IPS DF 6.9 (cell line): ENCODE measurements at places on chromosomes 11 and 22.

GRCh38 chr11:59716051-59716450 lies 2.4 kb upstream of the OR10V1 start:
- DNase-seq = no peak

DNA sequence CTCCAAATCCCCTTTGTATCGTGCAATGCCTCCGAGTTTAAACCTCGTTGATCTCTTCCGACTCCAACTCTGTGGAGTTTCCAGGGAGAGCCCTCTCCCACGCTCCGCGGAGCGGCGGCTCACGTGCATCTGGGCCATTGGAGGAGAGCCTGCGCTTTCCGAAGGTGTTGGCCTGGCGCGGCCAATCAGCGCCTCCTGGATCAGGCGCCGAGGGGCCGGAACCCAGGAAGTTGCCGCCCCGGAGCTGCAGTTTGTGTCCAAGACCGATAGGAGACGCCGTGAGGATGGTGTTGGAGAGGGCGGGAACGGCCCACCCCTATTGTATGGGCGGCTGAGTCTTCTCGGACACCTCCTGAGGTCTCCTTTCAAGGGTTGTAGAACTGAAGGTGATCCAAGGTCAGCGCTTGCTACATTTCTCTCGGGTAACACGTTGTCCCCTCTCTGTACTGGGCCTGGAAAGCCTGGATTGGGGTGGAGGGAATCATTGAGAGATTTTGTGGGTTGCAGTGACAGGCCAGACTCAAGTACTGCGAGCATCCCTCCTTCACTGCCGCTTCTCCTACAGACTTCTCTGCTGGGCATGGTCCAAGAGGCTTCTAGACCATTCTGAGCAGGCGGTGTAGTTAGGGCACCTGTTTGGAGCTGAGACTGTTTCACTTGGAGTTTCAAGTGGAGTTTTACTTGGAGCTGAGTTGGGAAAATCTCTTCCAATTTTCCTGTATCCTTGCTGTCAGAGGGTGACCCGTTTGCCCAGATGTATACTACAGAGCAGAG lies 1.7 kb downstream of the ADAMTS15 start:
- peak; percentile 74 for DNase-seq

GRCh38 chr11:87423161-87423560 lies 385.4 kb downstream of the TMEM135 start:
- no peak for DNase-seq

DNA sequence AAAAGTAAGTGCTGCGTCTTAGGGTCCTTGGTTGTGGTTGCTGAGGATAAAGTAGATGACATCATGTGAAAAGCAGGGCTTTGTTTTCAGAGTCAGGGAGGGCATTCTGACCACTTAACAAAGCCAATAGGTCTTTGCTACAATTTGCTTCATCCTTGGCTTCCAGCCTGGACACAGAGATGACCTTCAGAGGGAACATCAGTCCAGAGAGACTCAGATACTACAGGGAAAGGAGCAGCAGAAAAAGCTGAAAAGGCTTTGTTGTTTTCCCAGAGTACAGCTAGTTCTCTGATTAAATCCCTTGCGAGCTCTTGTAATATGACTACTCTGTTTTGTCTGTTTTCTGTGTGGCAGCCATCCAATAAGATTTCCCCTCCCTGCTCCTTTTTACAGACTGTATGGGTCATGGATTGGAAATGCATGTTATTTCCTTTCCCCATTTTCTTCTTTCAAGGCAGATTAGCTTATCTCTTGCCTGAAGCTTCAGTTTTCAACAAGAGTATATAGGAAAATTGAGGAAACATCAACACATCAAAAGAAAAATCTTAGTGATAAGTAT lies 31.9 kb downstream of the ATG13 start:
- no peak for DNase-seq

GRCh38 chr11:111870522-111870885 lies 877 bp downstream of the ALG9 start:
- DNase-seq = no peak

GRCh38 chr11:103591554-103591953 lies 444.9 kb upstream of the DDI1 start:
- no peak for DNase-seq

DNA sequence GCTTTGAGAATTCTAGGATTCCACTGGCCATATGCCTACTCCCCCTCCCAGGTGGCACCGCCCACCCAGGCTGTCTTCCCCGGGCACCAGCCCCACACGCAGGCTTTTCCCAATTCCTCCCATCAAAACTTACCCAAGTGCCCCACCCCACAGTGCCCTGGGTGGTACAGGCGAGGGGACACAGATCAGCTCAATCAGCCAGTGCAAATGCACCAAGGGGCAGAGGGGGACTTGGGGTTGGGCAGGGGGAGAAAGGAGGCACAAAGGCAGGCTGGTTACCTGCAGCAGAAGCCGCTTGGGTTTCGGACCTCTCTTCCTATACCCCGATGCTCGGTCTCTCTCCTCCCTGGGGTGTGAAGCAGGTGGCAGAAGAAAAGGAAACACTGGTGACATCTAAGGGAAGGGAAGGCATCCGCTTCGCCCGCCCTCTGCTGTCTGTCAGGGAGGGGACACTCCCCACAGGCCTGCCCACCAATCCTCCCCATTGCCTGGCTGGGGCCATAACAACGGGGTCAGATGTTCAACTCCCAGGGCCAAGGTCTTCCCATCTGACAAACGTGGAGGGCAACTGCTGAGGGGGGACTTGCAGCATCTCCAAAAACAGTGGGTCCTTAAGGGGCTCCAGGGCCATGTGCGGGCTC lies 14.0 kb downstream of the CBX7 start:
- no peak for DNase-seq

GRCh38 chr11:47499614-47500013 lies 50.7 kb upstream of the RAPSN start:
- no peak for DNase-seq

GRCh38 chr22:23256986-23257888 lies 76.9 kb downstream of the BCR start:
- no peak for DNase-seq

- no peak for DNase-seq
Observed at GRCh38 chr11:121270001-121270678, 22.4 kb upstream of the SC5D start.

- DNase-seq = no peak
Observed at GRCh38 chr11:5304046-5304445, 2.3 kb upstream of the OR51B4 start.

- DNase-seq = no peak
Observed at GRCh38 chr11:9838961-9839360, 175.1 kb downstream of the SWAP70 start.

DNA sequence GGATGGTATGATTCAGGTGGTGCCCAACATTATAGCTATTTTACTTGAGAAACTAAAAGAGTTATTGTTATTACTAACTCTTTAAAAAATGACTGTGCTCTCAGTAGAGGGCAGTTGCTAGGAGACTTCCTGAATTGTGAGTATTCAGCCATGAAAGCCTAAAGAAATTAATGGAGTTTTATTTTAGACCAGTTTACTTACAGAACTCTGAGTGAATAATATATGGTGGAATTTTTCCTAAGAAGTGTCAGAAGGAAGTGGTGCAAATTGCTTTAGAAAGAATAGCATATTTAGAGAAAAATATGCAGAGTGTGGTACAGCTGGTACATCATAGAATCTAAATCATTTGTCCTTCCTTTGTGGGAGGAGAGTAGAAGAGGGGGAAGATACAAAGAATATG lies 689.9 kb upstream of the CCDC90B start:
- no peak for DNase-seq

- DNase-seq = no peak
Observed at GRCh38 chr11:73413256-73413655, 37.1 kb downstream of the RELT start.

DNA sequence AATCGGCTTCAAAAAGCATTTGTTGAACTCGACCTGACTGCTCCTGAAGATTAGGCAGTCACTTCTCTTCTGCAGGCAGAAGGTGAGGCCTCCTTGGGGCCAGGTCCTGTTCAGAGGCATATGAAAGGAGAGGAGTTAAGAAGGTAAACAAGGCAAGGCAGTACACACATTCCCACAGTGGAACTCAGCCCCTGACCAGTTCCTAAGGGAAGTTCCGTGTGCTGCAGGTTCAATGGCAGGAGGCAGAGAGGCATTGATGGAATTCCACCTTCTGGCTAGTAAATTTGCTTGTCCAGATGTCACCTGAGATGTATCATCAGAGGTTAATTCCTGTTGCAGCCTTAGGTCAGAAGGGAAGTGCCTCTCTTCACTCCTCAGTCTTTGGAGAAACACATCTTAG lies 337.0 kb upstream of the MTNR1B start:
- DNase-seq = no peak

DNA sequence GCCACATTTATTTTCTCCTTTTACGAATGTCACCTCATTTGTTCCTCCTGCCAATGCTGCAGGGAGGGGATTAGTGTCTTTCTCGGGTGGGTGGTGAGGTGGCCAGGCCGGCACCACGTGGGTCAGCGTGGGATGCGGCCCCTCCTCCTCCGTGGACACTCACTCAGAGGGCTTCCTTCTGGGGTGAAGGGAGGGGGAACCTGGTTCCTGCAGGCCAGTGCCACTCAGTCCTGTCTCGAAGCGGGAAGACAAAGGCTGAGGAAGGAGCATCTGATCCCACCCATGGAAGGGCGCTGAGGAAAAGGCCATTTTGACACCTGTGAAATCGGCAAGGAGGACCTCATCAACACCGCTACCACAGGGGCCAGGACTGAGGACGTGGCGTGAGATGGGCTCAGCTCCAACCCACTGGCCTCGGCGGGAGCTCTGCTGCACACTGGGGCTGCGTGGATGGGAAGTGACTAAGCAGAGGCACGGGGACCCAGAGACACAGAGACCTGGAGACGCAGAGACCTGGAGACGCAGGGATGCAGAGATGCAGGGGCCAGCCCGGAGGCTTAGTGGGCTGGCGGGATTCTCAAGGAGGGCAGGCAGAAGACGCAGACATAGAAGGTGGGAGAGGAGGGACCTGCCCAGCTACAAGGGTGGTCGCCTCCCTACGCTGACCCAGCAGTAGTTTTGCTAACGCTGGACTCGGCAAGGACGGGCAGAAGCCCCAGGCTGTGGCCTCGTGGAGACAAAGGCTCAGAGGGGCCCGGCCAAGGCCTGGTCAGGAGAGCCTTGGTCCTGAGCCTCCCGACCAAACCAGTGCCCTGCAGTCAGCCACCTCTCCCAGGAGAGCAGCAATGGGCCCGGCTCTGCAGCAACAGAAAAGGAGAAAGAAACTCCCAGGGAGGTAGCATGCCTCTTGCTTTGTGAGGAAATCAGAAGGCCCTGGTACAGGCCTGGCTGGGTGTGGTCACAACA lies 1071.2 kb downstream of the BRD1 start:
- DNase-seq = no peak

DNA sequence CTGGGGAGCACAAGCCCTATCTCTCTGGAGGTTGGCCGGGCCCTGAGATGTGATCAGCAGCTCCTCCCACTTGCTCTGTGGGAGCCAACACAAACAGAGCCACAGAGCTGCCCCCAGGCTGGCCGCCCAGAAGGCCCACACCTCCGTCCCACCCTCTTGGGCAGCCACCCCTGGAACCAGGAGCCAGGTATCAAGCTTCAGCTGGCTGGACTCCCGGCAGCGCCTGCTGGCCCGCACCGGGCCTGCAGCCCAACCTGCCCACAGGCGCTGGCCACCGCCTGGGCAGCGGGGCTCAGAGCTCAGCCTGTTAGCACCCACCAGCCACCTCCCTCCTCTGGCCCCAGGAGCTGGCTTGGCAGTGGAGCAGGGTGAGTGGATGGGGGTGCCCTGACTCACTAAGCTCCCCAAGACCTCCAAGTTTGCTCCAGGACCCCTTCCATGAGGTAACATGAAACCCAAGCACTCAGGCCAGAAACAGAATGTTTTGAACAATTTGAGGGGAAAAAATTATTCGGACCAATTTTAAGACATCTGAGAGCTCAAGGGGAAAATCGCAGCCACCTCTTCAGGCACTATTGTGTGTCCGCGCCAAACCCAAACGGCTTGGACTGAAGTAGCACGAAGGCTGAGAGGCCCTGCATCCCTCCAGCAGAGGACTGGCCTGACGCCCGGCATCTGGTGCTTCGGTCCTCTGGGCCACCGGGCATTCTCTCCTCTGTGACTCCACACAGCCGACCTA lies 450.8 kb downstream of the SOX6 start:
- DNase-seq = no peak

DNA sequence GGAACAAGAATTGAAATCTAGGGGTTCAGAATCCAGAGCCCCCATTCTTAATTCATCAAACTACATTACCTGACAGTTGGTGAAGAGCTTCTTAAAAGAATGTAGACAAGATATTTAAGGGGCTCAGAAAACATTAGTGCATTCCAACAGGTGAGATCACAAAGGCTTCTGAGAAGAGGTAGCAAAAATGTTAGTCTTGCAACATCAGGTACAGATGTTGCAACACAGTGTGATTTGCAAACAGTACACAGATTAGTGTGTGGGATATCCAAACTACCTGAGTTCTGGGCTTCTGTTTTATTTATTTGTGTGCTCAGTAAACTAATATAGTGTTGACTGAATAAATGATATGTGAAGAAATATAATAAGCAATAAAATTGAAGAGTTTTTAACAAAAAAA lies 11.8 kb downstream of the CASP4 start:
- no peak for DNase-seq

DNA sequence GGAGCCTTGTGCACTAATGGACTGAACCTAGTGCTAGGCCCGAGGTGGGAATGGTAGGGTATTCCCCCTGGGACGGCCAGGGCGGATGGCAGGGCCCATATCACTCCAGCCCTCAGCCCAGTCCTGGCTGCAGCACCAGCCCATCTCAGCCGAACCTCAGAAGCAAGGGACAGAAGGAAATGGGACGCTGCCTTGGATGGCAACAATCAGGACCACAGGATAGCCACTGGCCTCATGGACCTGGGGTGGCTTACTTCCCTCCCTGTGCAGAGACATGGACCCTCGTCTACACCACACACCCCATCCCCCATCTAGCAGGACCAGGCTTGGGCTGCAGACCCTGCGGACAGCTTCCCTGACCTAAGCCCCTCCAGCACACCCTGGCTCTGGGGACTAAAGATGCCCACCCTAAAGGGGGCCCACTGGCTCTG lies 24.1 kb downstream of the ARVCF start:
- no peak for DNase-seq

DNA sequence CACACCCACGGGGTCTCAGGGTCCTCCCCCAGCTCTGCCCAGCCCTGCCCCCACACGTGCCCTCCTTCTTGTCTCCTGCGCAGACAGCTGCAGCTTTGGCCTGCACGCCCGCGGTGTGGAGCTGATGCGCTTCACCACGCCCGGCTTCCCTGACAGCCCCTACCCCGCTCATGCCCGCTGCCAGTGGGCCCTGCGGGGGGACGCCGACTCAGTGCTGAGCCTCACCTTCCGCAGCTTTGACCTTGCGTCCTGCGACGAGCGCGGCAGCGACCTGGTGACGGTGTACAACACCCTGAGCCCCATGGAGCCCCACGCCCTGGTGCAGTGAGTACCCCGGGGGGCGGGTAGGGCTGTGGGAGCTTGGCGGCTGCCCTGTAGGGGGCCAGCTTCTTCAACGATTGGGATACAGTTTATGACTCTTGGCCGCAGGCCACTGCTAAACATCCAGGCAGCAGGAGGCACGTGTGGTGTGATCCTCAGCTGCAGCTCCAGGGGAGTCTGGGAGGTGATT lies 30.8 kb downstream of the ST14 start:
- DNase-seq = no peak

- no peak for DNase-seq
Observed at GRCh38 chr22:46377525-46378425, 42.3 kb downstream of the TRMU start.

GRCh38 chr11:10387206-10388083 lies 67.6 kb upstream of the AMPD3 start:
- DNase-seq = no peak

GRCh38 chr11:1934335-1935155 lies 12.6 kb upstream of the MRPL23 start:
- DNase-seq = no peak

GRCh38 chr22:44172370-44173108 lies 8.2 kb upstream of the PARVG start:
- no peak for DNase-seq

GRCh38 chr11:128619540-128620308 lies 32.4 kb upstream of the ETS1 start:
- DNase-seq = no peak

- DNase-seq = no peak
Observed at GRCh38 chr11:24163146-24163545, 333.7 kb upstream of the LUZP2 start.
